ENCODE measurements at places on chromosomes 6 and 20.
A peak's percentile ranks its signal among the peaks of the same experiment; 100 is the strongest.

GRCh38 chr6:14058735-14059134, 58.8 kb upstream of the CD83 start:
- no peak for DNase-seq

GRCh38 chr6:150712505-150713252, 113.0 kb downstream of the PLEKHG1 start:
- DNase-seq: no peak

GRCh38 chr6:159305804-159306537, 136.8 kb downstream of the FNDC1 start:
- DNase-seq: no peak

DNA sequence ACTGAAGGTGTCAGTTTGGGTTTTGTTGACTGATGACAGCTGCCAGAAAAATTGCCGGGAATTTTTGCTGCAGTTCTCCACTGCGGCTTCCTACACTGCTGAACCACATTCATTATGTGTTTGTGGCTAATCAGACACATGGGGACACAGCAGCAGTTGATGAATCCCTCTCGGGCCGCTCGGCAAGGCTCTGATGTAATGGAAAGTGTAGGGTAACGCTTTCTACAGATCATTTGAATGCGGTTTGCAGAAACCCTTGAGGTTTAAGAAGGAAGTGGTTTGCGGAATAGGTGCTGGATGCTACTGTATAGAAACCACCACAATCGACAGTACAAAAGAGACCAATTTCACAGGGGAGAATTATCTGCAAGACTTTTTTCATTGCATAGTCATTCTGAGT, 138.7 kb upstream of the SASH1 start:
- peak; percentile 40 for DNase-seq

DNA sequence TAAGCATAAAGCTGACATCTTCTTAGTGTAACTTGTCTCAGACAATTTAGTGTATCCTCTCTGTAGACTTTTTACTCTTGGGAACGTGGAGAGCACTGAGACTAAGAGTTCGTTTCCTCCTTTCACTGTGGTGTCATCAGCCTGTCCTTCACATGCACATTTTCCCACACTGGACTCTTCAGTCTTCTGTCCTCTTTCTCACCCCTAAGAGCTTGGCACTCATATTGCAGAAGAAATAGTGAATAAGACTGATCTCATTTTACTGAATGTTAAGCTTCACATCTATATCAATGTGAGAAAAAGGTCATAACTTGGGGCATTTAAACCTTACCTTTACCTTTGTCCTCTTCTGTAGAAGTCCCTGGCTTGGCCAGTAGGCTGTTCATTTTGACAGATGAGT, 25.6 kb downstream of the FUCA2 start:
- no peak for DNase-seq

DNA sequence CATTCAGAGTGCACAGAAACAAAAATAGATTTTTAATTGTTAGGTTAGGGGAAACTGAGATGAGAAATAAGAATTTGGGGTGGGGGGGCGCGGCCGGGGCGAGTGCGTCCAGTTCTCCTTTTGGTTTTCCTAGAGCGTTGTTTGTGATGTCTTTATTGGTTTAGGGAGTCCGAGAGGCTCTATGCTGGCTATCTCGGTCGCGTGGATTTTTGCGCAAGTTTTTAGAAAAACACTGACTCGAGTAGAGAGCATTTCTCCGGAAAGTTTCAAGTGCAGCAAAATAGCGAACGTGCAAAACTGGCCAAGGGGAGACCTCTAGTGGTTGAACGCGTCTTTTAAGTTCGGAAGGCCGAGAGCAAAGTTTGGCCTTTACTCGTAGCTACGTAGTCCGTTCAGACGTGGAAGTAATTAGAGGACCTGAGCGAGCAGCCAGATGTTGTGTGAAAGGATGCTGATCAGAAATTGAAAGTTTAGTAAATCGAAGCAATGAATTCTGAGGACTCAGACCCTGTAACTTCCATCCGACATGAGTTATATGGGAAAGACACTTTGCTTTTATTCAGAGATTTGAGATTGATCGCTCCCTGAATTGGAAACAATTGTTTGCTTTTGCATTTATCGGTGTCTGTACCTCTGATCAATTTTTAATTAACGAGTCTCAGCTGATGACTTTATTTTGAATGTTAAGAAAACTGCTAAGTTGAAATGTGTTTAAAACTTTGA, 2.7 kb downstream of the L3MBTL3 start:
- peak; percentile 57 for DNase-seq

DNA sequence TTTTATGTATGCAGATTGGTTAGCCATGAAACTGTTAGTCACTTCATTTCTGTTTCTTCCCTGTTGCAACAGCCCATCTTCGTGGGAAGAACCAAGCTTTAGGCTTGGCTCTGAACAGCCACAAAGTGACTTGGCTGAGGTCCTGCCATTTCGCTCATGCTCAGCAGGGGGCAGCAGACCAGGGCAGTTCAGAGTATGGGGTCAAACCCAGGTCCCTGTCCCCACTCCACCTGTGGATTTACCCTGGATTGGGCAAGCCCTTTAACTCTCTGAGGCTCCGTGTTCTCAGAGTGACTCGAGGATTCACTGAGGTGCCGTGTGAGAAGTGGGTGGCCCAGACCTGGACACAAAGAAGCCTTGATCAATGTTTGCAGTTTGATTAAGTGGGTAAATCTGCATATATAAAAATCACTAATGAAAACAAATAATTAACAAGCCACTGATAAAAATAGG, 19.8 kb upstream of the MAP1LC3A start:
- DNase-seq: no peak

DNA sequence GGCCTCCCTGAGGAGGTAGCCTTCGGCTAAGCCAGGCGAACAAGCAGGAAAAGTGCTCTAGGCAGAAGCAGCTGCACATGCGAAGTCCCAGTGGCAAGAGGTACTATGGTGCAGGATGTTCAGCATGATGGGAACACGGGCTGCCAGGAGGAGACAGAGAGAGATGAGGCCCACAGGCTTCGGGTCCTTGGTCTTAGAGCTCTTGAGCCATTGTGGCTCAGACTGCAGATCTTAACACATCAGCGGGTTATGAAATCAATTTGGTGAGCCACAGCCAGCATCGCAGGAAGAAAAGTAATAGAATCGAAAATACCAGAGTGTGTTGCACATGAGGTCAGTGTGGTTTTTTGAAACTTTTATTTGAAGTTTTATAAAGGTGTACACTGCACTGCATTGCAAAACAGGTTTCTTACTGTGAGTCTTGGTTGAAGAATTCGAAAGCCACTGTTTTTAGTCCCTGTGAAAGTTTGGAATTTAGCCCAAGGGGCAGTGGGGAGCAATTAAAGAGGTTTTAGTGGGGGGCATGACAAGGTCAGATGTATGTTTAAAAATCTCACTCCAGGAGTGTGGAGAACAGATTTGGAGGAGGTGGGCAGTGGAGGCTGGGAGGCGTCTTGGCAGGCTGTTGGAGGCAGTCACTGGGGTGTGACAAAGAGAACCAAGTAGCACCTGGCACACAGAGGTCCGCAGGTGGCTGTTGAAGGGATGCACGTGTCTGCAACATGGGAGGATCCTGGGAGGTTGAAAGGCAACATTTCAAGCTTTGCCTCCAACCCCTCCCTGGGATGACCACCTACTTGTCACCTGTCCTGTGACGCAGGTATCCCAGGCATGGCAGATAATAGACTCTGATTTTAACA, 69.3 kb downstream of the EYA2 start:
- DNase-seq: no peak

DNA sequence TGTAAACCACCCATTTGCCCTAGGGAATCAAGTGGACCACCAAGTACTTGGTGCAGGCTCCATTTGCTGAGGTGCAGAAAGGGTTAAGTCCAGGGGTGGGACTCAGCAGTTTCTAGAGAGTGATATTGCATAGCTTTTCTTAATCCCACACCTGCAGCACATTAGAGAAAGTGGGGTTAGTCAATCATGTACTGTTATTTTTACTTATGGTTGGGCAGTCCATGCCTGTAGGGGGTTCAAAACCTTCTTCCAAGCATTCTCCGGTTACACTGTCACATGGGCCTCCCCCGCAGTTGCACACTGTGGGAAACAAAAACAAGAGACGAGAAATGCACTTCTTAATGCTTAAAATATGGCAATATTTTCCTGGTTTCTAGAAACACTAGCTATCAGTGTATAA, 65.5 kb downstream of the LAMA4 start:
- DNase-seq: no peak

Data from effector memory CD4-positive, alpha-beta T cell (primary cell).